Pancreas (tissue), 10 donors: ENCODE measurements at places on chromosomes 3 and 15. TPM values are rescaled to one million over a fixed set of nuclear protein-coding genes. Genes with fewer than 3 reads are reported as not detected.

DNA sequence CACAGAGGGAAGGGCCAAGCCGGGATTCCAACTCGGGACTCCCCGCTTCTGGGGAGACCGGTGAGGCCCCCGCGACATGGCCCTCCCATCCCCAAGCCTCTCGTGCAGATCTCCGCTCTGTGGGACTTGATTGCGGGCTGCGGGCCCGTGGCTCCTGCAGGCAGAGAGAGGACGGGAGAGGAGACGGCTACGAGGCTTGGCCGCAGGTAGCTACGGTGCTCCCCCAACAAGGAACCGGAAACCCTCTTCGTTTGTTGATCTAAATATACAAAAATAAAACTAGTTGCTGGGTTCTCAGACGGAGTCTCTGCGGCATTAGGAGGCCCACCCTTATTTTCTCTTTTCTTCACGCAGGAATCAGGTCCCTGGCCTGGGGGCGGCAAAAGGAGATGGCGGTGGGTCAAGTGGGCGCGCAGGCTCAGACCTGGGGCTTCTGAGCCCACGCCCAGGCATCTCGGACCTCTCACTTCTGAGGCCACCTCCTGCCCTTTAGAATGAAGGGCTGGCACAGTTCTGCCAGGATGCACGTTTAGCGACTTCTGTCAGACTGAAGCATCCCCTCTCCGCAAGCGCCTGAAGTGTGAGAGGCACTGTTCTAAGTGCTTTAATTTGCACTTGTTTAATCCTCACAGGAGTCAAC lies 10.9 kb downstream of the GNB5 start:
- H3K4me3 ChIP-seq = peak overlapping the region; percentile 63
- H3K4me1 ChIP-seq = peaks cover 16% of the 10 kb centered on the region
- no peaks in the 10 kb centered on the region for H3K36me3 ChIP-seq
- peak overlapping the region; percentile 80 for H3K27ac ChIP-seq
- no peak for DNase-seq
- no peaks in the 10 kb centered on the region for H3K27me3 ChIP-seq

- H3K27me3 ChIP-seq = no peaks in the 10 kb centered on the region
- DNase-seq = no peak
- H3K27ac ChIP-seq = no peak overlapping the region
These were observed 55.2 kb upstream of the SEC61A1 start for GRCh38 chr3:127997016-127997415.

DNA sequence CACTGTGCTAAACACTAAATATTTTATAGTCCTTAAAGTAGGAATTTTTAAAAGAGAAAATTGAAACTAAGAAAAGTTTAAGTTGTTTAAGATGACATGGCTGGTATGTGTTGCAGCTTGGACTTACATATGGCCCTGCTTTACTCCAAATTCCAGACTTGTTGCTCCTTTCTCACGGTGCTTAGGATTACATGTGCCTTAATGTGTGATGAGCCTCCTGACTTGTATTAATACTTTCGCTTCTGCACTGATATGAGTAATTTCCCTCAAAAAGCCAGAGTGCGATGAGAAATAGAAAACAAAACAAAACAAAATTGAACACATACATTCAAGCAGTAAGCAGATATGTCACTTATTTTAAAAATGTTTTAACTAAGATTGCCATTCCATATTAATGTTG lies 250.2 kb downstream of the VGLL3 start:
- H3K4me1 ChIP-seq = no peaks in the 10 kb centered on the region
- H3K27ac ChIP-seq = no peak overlapping the region
- DNase-seq = no peak
- no peaks in the 10 kb centered on the region for H3K36me3 ChIP-seq
- no peaks in the 10 kb centered on the region for H3K27me3 ChIP-seq

- no peak for DNase-seq
- peaks cover 4% of the 10 kb centered on the region for H3K36me3 ChIP-seq
- no peak overlapping the region for H3K27ac ChIP-seq
- H3K4me3 ChIP-seq = no peak overlapping the region
- no peaks in the 10 kb centered on the region for H3K27me3 ChIP-seq
These were observed 68.5 kb downstream of the VPS8 start for GRCh38 chr3:184880276-184881019.

The MESP2 gene
- 0.16 TPM for total RNA-seq

The CYP8B1 gene
- not detected for total RNA-seq

The GP5 gene
- total RNA-seq = 0.06 TPM

The PLA2G4F gene
- 0.14 TPM for total RNA-seq
